ENCODE measurements at places on chromosomes 13 and 19.

DNA sequence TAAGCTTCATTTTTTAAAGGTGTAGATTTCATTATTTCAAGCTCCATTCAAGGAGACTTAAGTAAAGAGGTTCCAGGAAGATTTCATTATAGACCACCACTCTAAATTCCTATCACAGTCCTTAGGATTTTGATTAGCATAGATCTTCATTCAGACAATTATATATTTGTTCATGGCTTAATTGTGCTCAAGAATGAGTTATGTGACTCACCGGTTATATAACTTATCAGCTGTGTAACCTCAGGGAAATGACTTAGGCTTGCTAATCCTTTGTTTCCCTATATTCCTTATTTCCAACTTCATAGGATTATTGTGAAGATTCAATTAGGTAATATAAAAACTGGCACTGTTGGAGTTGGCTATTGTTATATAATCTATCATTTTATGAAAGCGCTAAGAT lies 632.8 kb upstream of the SPRY2 start:
- no peak for DNase-seq

DNA sequence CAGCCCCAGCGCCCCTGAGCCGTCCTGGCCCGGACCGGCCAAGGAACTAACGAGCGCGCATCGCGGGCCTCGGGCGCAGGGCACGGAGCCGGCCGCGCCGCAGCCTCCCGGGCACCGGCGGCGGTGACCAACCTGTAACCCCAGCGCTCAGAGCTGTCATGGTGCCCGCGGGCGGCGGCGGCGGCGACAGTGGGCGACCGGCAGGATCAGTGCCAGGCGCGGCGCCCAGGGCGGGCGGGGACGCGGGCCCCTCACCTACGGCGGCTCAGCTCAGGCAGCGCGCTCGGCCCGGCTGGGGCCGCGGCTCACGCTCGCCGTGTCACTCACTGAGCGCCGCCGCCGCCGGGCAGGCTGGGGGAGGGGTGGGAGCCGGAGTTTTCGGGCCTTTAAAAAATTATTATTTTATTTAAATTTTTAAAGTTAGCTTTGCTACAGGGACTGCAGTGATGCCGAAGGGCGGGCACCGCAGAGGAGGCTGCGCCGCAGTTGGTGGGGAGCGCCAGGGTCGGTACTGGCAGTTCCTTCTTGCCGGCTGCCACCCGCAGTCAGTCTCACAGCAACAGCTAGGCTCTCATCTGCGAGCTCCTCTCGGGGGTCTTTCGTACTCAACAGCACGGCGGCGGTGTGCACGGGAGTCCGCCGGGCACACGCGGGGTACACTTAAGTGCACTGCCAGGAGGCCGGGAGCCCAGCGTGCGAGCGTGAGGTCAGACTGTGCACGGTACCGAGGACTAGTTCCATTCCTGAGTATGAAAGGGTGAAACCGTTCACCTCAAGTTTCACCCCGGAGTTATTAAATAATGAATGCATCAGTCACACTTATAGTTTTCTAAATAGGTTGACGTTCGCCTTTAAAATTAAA lies at the start of gene NALCN:
Gene NALCN, minus strand, starts transcription at position 328 of the 862 bp plus-strand sequence. CDS start 17,382 bp downstream, outside the sequence.
- peak; percentile 27 for DNase-seq

- DNase-seq: peak; percentile 60
These were observed 89.0 kb upstream of the SLC7A1 start for GRCh38 chr13:29684441-29684840.

GRCh38 chr19:2543463-2544442 lies 67.8 kb downstream of the GADD45B start:
- DNase-seq: peak; percentile 99

DNA sequence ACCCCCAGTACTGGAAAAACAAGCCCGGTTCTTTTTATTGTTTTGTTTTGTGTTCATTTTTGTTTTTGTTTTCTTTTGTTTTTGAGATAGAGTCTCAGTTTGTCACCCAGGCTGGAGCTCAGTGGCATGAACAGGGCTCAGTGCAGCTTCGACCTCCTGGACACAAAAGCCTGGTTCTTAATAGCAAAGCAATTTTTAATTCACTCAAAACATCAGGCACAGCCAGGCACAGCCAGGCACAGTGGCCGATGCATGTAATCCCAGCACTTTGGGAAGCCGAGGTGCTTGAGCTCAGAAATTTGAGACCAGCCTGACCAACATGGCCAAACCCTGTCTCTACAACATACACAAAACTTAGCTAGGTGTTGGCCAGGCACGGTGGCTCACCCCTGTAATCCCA lies 30.7 kb downstream of the INSR start:
- no peak for DNase-seq

GRCh38 chr13:84684048-84684662 lies 801.9 kb upstream of the SLITRK1 start:
- DNase-seq: no peak

- peak; percentile 4 for DNase-seq
These were observed 111.0 kb downstream of the HSPH1 start for GRCh38 chr13:31050486-31051400.

GRCh38 chr13:42041684-42042035 lies 6.8 kb upstream of the DGKH start:
- DNase-seq: peak; percentile 74

DNA sequence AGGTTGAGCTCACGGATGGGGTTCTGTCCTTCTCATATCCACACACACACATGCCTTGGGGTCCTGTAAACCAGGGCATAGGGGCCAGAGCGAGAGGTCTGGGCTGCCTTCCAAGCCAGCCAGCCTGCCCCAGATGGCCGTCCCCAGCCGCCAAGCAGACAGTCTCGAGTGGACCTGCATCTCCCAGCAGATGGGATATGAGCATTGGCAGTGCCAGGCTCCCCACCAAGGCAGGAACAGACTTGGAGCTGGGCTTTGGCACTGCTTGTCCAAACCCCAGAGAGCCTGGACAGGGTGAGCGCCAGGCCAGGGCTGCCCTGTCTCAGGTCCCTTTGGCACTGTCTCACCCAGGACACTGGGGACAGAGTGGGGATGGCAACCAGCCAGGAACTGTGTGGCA lies 130.4 kb downstream of the DPF1 start:
- DNase-seq: no peak

GRCh38 chr13:76329004-76329403 lies 557.2 kb downstream of the KCTD12 start:
- DNase-seq: no peak

- DNase-seq: no peak
These were observed 88.4 kb downstream of the FOXO1 start for GRCh38 chr13:40578055-40578454.

DNA sequence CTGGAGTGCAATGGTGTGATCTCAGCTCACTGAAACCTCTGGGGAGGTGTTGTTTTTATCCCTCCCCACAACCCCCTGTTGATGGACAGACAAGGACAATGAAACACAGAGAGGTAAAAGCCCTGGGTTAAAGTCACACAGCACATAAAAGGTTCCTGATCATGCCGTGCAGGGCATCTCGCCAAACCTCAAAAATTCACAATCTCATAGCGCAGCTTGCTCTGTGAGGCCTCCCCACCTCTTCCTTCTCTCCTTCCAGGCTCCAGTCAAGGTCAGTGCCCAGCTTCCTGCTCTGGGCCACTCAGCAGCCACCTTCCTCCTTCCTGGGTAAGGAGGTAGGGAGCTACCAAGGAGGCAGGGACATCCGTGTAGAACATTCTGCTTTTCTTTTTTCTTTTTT lies 2.3 kb downstream of the FUT2 start:
- peak; percentile 60 for DNase-seq

DNA sequence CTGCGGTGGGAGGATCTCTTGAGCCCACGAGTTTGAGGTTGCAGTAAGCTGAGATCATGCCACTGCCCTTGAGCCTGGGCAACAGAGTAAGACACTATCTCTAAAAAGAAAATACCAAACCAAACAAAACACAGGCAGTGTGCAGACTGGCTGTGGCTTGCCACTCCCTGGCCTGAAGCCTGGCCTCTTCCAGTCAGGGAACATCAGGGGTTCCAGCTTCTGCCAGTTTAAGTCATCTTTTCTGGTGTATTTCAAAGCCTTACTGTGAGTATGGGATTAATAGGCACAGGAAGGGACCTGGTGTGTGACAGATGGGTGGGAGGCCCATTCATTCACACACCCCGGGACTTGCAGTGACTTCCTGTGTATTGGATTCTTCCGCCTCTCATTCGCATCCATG lies 27.0 kb upstream of the F2RL3 start:
- no peak for DNase-seq

DNA sequence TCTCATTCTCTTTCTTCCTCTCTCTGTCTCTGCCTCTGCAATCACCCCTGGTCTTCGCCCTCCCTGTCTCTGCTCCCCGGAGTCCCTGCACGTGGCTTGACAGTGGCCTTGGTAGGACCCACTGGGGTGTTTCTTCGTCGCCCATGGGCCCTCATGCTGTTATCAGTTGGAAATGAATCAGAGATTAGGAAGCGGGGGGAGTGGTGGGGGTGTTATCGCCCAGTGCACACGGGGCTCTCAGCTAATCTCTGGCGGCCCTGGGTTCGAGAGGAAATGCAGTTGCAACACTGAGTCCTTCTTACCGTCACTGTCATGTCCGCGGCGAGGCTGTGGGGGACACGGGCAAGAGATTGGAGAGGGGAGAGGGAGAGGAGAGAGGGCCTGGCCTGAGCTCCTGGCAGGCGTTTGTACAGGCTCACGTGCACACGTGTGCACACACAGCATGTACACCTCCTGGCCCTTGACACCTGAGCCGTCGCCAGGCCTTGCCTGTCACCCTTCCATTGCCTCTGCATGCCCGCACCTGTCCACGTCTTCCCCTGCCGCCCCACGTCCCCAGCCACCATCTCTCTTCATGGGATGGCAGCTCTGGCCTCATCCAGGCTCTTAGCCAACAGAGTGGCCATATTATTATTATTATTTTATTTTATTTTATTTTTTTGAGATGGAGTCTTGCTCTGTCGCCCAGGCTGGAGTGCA lies 37.8 kb upstream of the SLC7A10 start:
- no peak for DNase-seq

- DNase-seq: no peak
These were observed 27.1 kb downstream of the ONECUT3 start for GRCh38 chr19:1780272-1780958.

- DNase-seq: peak; percentile 51
These were observed 7.4 kb upstream of the FCGBP start for GRCh38 chr19:39941615-39942365.

- DNase-seq: no peak
These were observed 155.8 kb downstream of the URI1 start for GRCh38 chr19:30097746-30098280.

DNA sequence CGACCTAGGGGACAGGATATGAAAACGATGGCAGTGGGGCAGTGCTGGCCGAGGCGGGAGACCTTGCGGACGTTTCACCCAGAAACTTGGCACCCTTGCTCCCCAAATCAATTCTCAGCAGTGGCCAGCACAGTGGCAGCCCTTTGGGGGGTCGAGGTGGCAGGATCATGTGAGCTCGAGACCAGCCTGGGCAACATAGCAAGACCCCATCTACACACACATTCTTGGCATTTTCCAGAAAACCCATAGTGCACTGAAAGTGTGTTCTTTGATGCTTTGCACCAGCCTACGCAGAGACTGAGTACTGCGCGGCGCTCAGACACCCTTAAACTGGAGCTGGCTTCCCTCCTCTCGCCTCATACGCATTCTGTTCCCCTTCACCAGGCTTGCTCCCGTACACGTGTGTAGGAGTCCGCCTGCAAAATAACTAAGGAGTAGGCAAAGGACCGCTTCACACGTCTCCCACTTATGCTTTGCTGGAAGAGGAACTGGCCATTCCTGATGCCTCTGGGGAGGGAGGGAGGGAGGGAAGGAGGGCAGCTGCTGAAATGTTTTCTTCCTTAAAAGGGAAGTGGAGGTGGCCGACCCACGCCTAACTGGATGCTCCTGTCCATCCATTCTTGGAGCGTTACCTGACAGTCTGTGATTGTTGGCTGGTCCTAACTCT lies 23.5 kb upstream of the MIER2 start:
- no peak for DNase-seq

- peak; percentile 40 for DNase-seq
These were observed 6.8 kb downstream of the ZNF564 start for GRCh38 chr19:12544401-12544876.

GRCh38 chr13:45133396-45134118 lies 13.2 kb downstream of the GTF2F2 start:
- no peak for DNase-seq

DNA sequence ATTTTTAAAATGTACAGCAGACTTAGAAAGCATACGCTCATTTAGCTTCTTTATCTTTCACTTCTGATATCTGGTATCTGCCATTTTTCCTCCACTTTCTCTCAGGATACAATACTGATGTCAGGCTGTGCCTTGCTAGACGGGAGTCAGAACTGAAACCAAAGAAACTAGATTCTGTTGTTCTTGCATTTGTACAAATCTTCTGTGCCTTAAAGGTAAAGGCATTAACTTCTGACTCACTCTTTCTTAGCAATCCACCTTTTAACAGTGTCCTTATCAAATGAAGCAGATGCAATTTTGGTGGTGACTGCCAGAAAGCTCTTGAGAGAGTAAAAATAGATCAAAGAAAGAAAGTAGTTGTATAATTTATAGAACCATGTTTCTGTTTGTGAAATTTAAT lies 370.4 kb downstream of the PCDH20 start:
- DNase-seq: no peak

DNA sequence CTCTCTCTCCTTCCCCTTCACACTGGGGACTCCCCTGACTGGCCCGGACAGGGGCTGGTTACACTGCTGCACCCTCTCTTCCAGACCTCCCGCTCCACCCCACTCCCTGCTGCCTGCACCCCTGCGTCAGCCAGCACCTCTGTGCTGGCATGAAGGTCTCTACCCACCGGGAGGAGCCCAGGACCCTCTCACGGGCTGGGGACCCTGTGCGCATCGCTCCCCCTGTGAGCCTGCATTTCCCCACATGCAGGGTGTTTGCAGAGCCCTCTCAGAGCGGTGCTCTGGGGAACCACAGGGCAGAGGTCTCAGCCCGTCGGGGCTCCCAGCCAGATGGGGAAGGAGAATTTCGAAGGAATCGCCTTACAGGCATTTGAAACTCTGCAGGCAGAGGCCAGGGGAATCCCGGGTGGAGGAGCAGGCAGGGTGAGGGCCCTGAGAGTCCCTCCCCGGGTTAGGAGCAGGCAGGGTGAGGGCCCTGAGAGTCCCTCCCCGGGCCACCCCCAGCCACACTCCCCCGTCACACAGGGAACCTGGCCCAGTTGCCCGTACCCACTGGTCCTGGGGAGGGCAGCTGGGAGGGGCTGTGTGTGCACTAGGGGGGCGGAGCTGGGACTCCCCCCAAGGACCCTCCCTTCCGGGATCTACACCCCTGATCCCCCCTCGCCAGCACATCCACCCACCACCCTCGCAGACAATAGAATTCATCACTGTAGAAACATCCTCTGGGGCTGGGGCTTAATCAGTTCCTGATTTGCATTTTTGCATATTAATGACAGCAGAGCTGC lies 16.3 kb upstream of the TCF3 start:
- DNase-seq: no peak

DNA sequence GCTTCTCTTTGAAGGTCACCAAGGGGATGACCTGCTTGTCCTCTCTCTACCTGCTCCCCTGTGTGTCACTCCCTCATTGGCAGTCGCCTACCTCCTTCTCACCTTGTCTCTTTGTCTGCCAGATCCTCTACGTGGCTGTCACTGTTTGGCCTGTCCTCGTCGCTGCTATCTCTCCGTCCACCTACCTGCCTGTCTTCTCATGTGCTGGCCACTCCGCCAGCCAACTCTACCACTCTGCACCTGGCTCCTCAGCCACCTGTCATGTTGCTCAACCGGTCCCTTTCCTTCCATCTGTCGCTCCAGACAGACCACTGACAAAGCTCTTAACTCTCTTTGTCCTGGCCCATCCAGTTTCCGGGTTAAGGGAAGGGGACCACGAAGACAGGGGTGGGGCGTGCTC lies at the start of gene KLK12:
Gene KLK12, minus strand, starts transcription at position 299 of the 400 bp plus-strand sequence. CDS start 381 bp downstream, outside the sequence.
- no peak for DNase-seq

GRCh38 chr13:98576200-98576945 lies 534 bp downstream of the STK24 start:
- no peak for DNase-seq
